Sigmoid colon (tissue), 7 donors: ENCODE measurements at places on chromosomes 1 and 21. TPM values are rescaled to one million over a fixed set of nuclear protein-coding genes. Genes with fewer than 3 reads are reported as not detected.

GRCh38 chr21:38958323-38958705 lies 152.6 kb downstream of the ETS2 start:
- no peak for DNase-seq
- H3K27me3 ChIP-seq: no peaks in the 10 kb centered on the region
- no peaks in the 10 kb centered on the region for H3K4me1 ChIP-seq
- no peaks in the 10 kb centered on the region for H3K36me3 ChIP-seq

- no peak overlapping the region for H3K4me3 ChIP-seq
- DNase-seq: no peak
- H3K27me3 ChIP-seq: no peaks in the 10 kb centered on the region
- no peaks in the 10 kb centered on the region for H3K4me1 ChIP-seq
- H3K36me3 ChIP-seq: no peaks in the 10 kb centered on the region
- H3K27ac ChIP-seq: no peak overlapping the region
Measured at GRCh38 chr1:214967865-214968575, 114.5 kb upstream of the KCNK2 start.

DNA sequence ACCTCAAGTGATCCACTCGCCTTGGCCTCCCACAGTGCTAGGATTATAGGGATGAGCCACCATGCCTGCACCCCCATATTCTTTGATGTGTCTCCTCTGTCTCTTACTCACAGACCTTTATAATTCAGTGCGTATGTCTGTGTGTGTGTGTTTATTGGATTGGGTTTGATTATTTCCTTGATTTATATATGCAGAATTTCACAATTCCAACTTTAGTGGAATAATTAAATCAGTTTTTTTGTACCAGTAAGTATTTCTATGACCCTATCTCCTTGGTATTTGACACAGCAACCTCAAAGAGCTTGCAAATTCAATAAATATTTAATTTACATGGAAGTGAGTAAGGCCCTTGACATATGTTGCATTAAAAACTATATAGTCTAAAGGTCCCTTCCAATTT lies 333.9 kb upstream of the ADAMTS5 start:
- H3K4me3 ChIP-seq: no peak overlapping the region
- no peaks in the 10 kb centered on the region for H3K27me3 ChIP-seq
- H3K4me1 ChIP-seq: no peaks in the 10 kb centered on the region
- H3K36me3 ChIP-seq: no peaks in the 10 kb centered on the region
- no peak overlapping the region for H3K27ac ChIP-seq

DNA sequence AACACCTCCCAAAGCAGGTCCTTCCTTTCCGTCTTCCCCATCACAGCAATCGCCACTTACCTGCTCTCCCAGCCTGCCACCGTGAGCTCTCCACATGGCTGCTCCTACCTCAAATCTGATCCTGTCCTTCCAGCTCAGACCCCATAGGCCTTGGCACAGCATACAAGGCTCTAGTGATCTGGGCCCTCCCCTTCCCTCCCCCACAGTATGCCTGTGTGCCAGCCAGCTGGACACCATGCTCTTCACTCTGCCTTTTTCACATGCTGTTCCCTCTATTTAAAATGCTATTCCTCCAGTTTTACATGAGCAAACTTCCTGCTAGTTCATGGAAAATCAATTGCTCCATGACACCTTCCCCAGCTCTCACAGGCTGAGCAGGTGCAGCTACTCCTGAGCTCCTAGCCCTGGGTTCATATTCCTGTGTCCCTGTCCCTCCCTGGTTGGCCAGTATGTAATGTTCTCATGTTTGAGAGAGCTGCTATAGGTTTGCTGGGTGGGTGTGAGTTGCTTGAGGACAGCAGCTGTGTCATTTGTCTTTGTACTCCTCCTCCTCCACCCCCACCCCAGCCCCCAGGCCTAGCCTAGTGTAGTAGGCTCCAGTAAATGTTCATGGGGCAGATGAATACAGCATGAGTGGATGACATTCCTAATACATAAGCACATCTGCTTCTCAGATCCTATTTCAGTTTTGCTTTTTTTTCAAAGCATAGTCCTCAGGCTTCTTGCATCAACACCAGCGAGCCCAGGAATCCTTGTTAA lies 6.3 kb upstream of the TNNT2 start:
- no peaks in the 10 kb centered on the region for H3K36me3 ChIP-seq
- no peak overlapping the region for H3K27ac ChIP-seq
- DNase-seq: no peak

DNA sequence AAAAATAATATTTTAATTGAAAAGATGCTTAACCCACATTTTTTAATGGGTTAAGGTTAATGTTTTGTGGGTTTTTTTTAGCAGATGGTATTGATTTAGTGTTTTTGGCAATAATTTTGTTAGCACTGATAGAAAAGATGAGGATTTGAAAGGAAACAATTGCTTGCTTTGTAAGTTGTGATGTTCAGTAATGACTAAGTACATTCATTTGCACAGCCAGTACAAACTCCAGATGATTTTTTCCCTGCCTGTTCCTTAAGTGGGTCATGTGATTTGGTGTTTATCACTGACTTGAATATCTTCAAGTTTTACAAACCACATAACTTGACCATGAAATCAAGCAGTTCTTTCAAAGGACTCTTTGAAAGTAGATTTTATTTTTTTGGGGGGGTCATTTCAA lies 15.0 kb downstream of the DISP1 start:
- DNase-seq: no peak
- no peak overlapping the region for H3K27ac ChIP-seq
- no peaks in the 10 kb centered on the region for H3K36me3 ChIP-seq
- peaks cover 26% of the 10 kb centered on the region for H3K4me1 ChIP-seq

The PNRC2 gene
- total RNA-seq: 142 TPM

DNA sequence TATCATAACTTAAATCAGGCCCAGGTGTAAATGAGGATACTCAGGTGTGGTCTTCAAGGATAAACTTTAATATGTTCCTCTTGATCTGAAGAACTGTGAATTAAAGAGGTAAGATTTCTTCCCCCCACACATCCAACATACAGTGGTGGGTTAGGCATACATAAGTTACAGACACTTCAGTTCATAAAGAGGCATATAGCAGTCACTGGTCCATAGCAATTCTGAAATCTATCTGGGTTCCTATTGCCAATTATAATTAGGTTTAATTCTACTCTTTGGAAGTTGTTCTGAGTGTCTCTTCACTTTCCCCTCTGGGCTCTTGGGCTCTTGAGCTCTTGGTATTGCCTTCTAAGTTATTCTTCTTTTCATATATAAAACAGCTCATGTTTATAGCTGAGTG lies 32.5 kb upstream of the TSPAN2 start:
- H3K27ac ChIP-seq: no peak overlapping the region
- no peaks in the 10 kb centered on the region for H3K36me3 ChIP-seq
- no peak overlapping the region for H3K4me3 ChIP-seq
- H3K4me1 ChIP-seq: no peaks in the 10 kb centered on the region
- H3K27me3 ChIP-seq: no peaks in the 10 kb centered on the region

DNA sequence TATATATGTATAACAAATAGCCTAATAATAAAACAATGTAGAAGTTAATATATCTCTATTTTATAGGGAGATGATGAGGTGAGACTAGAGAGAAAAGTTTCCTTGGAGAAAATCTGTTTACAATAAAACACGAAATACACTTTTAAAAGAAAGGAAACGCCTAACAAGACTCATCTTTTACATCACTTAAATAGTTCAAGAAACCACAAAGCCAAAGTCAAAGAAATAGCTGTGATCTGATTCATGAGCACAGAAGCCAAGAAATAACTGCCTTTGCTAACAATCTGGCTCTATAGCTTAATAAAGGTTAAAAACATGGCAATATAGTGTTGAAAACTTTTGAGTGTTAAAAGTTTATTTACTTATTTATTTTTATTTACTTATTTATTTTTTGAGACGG lies 61.5 kb downstream of the TOR3A start:
- H3K27ac ChIP-seq: peak overlapping the region; percentile 69
- peaks cover 51% of the 10 kb centered on the region for H3K4me1 ChIP-seq
- no peak overlapping the region for H3K4me3 ChIP-seq
- H3K27me3 ChIP-seq: no peaks in the 10 kb centered on the region
- DNase-seq: no peak
- no peaks in the 10 kb centered on the region for H3K36me3 ChIP-seq

DNA sequence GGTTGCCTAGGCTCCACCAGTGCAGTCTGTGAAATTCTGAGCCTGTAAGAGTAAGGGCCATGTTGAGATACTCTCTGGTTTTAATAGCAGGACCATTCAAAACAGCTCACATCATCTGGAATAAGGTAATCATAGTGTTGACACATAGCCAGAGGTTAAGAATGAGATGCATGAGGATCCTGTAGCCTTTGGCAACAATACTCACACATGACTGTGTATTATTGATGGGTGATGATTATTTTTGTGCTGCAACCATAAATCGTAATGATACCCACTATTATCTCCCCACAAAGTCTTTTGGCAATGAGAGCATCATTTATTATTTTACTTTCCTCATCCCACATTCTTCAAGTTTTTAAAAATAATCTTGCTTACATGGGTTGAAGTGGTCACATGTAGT lies 35.5 kb downstream of the KCNK2 start:
- H3K27me3 ChIP-seq: no peaks in the 10 kb centered on the region
- H3K27ac ChIP-seq: no peak overlapping the region
- no peaks in the 10 kb centered on the region for H3K36me3 ChIP-seq
- H3K4me3 ChIP-seq: no peak overlapping the region
- no peak for DNase-seq

The TAF13 gene
- total RNA-seq: 37.8 TPM

DNA sequence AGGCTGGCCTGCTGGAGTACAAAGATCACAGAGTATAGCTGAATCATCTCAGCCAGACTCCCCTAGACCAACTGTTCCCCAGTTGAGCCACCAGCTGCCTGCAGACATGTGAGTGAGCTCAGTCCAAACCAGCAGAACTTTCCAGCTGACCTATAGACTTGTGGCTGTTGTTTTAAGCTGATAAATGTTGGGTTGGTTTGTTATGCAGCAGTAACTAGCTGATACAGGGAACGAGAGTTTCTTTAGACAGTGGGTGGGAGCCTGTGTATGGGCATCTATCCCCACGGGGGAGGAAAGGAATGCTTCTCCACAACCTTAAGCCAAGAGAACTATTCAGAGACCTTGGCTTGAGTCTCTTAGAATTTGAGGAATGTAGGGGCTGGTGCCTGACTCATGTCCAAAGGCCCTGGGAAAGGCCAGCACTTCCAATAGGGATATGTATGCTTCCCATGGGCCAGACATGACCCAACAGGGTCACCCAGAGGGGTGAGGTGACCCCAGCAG lies 30.1 kb downstream of the SLC1A7 start:
- no peak overlapping the region for H3K4me3 ChIP-seq
- H3K27me3 ChIP-seq: no peaks in the 10 kb centered on the region
- H3K36me3 ChIP-seq: no peaks in the 10 kb centered on the region
- H3K27ac ChIP-seq: no peak overlapping the region
- DNase-seq: no peak
- peaks cover 41% of the 10 kb centered on the region for H3K4me1 ChIP-seq

GRCh38 chr1:9242338-9242969 lies 7.9 kb downstream of the H6PD start:
- no peaks in the 10 kb centered on the region for H3K27me3 ChIP-seq
- peaks cover 24% of the 10 kb centered on the region for H3K36me3 ChIP-seq
- H3K4me3 ChIP-seq: no peak overlapping the region
- peak; percentile 95 for DNase-seq

DNA sequence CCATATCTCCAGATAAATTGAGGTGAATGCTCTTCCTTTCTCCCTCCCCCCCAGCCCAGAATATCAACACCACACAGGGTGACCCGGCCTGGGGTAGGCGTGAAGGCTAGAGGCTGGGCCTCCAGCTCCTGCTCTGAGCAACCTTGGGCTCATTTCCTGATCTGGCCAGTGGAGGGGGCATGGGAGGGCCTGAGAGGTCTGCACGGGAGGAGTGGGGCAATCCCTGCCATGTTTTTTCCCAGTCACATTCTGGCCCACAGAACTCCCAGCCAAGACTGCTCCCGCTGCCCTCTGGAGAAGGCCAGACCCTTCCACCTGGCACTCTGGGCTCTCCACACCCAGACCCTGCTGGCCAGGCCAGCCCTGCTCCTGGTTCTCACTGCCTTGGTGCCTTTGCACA lies 3.9 kb downstream of the CLDN19 start:
- H3K27me3 ChIP-seq: no peaks in the 10 kb centered on the region
- H3K4me3 ChIP-seq: no peak overlapping the region
- no peak overlapping the region for H3K27ac ChIP-seq
- no peaks in the 10 kb centered on the region for H3K36me3 ChIP-seq
- no peak for DNase-seq
- H3K4me1 ChIP-seq: no peaks in the 10 kb centered on the region

DNA sequence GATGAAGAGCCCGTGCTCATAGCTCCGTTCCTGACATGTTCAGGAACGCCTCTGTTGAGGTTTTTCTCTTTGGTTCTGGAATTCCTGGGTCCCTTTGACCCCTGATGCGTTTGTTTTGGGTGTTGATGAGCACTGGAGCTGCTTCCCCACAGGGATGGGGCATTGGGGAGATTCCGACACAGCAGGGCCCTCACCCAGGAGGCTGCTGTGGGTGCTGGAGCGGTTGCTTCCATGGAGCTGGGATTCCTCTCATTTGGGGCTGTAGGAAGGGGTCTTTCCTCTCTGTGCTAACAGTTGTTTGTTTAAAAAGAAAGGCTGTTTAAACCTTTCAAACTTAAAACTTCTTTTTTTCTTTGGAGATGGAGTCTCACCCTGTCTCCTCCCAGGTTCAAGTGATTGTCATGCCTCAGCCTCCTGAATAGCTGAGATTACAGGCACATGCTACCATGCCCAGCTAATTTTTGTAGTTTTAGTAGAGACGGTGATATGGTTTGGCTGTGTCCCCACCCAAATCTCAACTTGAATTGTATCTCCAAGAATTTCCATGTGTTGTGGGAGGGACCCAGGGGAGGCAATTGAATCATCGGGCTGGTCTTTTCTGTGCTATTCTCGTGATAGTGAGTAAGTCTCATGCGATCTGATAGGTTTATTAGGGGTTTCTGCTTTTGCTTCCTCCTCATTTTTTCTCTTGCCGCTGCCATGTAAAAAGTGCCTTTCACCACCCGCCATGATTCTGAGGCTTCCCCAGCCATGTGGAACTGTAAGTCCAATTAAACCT lies 48.9 kb downstream of the SKI start:
- H3K36me3 ChIP-seq: no peaks in the 10 kb centered on the region
- DNase-seq: no peak
- no peak overlapping the region for H3K4me3 ChIP-seq
- no peaks in the 10 kb centered on the region for H3K4me1 ChIP-seq
- H3K27me3 ChIP-seq: no peaks in the 10 kb centered on the region

DNA sequence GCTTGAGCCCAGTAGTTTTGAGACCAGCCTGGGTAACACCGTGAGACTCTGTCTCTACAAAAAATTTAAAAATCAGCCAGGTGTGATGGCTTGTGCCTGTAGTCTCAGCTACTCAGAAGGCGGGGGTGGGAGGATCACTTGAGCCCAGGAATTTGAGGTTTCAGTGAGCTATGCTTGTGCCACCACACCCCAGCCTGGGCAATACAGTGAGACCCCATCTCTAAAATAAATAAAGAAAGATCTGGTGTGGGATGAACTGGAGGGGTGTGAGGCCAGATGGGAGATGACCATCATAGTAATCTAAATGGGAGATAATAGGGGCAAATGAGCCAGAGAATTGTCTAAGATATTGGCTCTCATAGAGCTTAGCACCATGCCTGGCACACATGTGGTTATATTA lies 60.1 kb upstream of the TRABD2B start:
- H3K27ac ChIP-seq: no peak overlapping the region
- H3K27me3 ChIP-seq: no peaks in the 10 kb centered on the region
- no peak for DNase-seq
- no peak overlapping the region for H3K4me3 ChIP-seq

The TP73 gene
- total RNA-seq: not detected
